Fibroblast of upper back skin (primary cell): ENCODE measurements at places on chromosomes 12 and 14.
A peak's percentile ranks its signal among the peaks of the same experiment; 100 is the strongest.

DNA sequence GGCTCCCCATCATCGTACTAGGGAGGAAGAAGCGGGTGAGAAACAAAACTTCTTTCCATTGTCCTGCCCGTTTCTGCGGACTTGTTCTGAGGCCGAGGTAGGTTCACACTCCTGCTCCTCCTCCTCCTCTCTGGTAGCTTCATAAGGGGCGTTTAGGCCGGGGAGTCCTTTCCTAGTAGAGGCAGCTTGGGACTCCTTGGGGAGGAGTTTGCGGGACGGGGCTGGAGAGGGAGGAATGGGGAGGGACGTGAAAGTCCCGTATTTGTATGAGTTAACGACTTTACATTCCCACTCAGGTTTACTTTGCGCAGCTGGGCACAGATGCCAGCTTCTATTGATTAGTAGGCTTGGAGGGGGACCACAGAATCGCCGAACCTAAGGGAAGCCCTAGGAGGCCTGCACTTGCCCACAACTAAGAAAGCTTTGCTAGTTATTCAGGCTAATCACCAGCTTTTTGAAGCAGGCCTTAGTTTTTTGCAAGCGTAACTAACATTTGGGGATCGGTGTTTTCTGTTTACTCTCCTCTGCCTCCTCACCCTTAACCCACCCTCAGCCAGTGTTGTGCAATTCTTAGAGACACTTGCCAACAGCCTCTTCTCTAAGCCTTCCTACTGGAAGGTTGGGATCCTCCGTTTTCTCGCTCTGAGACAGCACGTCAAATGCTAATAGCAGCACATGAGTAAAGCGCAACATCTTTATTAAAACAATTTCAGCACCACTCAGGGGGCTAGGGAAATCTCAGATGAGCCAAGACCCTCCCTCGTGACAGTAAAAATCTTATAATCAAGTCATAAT, 499 bp downstream of the RNASE4 start:
- peak; percentile 50 for DNase-seq

- DNase-seq, result no peak
Observed at GRCh38 chr14:35121026-35121886, 534 bp downstream of the PPP2R3C start.

GRCh38 chr12:46386877-46387629, 14.5 kb upstream of the SLC38A2 start:
- DNase-seq, result peak; percentile 68

DNA sequence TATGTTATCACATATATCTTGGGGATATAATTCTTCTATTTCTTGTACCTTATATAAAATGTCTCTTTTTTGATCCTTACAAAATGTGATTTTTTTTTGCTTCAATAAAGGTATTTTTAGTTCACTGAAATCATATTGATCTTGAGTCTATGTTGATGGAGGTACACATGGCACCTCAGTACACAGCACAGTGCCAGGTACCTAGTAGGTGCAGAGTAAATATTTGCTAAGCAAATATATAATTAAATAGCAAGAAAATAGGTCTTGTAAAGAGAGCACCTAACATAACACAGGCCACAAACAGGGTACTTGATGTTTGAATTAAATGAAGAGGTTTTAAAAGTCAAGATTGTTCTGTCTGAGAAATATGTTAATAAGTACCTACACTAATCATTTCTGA, 69.7 kb downstream of the CIT start:
- DNase-seq, result no peak

DNA sequence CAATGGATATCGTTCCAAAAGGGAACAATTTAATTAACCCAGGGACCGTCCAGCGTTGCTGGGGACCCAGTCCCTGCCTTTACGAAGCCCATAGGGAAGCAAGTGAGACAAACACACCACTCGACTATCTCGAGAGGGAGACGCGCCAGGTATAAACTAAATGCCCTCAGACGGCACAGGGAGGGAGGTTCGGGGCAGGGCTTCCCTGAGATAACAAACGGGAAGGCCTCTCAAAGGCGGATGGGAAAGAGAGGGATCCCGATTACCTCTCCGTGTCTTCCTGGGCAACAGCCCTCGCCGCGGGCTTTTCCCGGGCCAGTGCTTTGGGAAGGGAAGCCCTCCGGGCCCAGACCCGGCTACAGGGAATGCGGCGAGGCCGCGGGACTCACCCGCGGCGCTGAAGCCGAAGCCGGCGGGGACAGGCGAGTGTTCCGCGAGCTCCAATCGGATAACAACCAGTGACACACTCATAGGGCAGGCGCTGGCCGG, 390 bp downstream of the BRAP start:
- no peak for DNase-seq

- DNase-seq, result peak; percentile 69
Observed at GRCh38 chr14:34873589-34874385, 1.4 kb downstream of the BAZ1A start.

DNA sequence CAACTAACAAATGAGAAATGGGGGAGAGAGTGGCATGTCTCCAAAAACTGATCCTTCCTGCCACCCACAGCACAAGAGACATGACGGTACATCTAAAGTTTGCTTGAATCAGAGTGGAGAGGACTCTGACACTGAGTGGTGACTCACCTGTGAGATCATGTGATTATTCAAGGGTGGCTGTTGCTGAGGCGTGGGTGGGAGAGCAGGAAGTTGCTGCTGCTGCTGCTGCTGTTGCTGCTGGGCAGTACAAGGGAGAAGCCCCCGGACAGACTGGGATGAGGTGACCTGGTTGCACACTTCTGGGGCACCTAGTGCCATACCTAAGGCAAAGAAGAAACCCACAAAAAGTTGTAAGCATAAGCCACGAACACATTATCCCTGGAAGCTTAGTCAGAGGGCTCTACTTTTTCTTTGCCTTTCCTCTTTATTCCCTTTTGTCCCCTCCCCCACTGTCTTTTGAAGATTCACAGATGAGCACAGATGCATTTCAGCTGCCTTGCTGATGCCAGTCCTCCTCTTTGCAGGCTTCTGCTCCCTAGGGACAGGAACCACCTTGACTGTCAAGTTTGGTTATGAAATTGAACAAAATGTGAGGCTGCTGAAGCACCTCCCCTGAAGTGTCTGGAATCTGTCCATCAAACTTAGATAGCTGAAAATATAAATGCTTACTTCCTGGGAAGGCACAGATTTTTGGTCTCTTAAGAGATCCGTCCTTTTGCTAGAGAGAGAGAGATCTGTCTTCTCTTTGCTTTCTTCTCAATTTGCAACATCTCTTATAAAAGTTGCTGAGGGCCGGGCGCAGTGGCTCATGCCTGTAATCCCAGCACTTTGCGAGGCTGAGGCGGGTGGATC, 29.4 kb upstream of the STAC3 start:
- peak; percentile 96 for DNase-seq

DNA sequence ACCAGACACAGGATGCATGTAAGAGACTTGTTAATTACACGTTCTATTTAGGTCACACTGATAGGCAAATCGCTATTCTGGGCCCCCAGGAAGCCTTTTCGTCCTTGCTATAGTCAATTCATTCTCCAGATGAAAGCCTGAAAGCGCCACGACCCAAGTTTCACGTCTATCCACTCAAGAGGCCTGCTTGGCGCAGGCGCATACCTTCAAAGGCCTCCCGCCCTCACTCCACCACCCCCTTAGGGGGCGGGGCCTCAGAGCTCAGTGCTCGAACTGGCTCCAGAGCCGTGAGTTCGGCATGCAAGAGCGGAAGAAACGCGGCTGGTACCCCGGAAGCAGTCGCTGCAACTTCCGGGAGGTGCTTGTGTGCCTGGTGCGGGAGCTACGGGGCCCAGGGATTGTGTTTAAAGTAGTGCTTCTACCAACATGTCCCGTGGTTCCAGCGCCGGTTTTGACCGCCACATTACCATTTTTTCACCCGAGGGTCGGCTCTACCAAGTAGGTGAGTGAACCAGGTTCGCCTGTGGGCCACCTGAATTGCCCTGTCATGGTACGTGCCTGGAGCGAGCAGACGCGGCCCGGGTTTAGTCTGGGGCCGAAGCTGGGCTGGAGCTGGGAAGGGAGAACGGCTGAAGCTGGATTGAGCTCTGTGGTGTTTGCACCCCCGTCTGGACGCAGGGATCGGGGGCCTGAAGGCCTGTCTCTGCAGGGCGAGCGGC, at the start of gene PSMA6:
TSS of gene PSMA6 (plus strand) at position 332 of the 719 bp plus-strand sequence. CDS start at position 427, 95 bp downstream.
- peak; percentile 99 for DNase-seq

DNA sequence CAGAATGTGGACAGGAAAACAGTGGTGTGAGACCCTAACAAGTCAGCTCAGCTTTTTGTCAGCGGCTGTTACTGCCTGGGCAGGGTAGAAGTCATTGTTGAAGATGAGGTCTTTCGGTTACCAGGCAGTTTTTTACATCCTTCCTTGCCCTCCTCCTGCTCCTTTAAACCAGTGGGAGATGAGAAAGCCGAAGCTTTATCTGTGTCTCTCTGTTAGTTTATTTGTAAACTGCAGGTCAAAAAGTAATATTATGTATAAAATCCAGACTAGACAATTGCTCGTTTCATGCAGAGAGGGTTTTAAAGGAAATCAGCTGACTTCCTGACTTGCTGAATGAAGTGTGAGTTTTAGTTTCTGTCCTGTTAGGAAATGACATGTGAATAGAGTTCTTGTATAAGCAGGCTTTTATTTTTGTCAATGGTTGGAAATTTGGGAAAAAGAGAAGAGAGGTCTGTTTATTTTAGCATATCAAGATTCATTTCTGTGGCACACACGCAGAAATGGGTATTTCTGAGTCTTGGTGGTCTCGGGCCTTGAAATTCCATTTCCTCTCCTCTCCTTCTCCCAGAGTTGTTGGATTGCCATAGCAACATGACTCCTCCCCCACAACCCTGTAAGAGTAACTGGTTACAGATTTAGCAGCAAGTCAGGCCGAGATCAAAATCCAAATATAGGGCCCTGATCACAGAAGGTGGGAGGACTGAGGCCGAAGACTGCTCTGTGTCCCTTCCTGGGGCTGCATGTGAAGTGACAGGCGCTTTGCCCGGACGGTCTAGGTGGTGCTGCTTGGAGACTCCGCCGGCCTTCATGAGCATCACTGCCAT, 60.8 kb downstream of the SAMD4A start:
- DNase-seq, result peak; percentile 69

GRCh38 chr12:107318806-107319532, 225.6 kb upstream of the CRY1 start:
- peak; percentile 27 for DNase-seq

DNA sequence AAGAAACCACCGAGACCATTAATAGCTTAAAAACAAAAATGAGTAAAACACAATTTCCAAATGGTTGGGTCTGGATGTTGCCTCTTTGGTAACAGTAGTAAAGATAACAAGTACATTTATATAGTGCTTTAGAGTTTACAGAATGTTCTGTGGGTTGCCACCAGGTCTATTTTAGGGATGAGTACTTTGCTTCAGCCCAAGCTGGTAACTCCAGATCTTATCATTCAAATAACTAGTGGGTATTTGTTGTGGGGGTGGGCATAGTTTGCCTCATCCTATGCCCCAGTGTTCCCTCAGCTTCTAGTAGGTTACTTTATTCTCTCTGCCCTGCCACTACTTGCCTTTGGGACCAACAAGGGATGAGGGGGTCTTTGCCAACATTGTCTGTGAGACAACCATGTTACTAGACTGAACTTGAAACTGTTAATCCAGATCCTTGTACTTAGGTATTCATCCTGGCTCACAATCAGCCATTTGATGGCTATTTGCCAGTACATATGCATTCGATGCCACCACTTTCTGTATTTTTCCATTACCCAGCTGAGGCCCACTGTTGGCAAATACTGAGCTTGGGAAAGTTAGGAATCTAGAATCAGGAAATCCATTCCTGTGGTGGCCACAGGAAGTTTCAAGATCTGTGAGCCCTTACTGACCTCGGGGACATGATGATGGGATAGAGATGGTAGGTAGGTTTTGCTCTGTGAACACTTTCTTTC, 17.6 kb upstream of the AKAP6 start:
- DNase-seq, result peak; percentile 12

DNA sequence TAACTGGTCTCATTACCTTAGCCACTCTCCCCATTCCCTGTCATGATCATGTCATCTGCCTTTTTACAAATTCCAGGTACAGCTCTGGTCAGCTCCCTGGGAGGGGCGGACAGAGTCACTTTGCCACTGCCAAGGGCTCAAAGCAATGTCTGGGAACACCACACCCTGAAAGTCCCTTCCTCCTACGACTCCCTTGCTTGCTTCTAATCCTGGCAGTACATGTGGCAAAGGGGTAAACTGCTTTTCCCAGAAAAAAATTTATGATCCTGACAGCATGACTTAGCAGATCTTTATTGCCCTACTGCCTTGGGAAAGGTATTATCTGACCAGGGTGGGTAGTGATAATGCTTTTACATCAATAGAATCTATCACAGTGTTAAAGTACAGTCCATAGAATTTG, 376.0 kb upstream of the PDE3A start:
- DNase-seq, result no peak

GRCh38 chr12:14833952-14834351, 9.4 kb downstream of the ART4 start:
- DNase-seq, result peak; percentile 22

GRCh38 chr12:131333136-131333535, 377.8 kb upstream of the SFSWAP start:
- no peak for DNase-seq

GRCh38 chr14:85276979-85277228, 253.0 kb upstream of the FLRT2 start:
- DNase-seq, result peak; percentile 4

DNA sequence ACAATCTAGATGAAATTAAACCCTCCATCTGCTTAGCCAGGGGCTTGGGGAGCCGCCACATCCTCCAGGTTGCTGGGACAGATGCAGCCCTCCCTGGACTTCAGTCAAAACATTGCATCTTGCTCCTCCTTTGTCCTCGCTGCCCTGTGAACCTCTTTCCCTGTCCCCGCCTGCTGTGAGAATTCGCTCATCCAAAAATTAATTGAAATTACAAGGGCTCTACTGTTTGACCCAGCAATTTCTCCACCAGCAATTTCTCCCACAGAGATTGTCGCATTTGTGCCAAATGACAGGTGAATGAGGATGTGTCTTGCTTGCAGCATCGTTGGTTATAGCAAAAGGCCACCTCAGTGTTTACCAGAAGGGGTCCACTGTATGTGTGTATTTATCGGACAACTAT, 5.0 kb upstream of the POP5 start:
- no peak for DNase-seq

GRCh38 chr12:130775953-130776856, 60.1 kb upstream of the RIMBP2 start:
- peak; percentile 82 for DNase-seq
